Glutamatergic neuron (in vitro differentiated cells): ENCODE measurements at places on chromosomes 12 and 14.

- DNase-seq: peak; percentile 82
These were observed 5.4 kb downstream of the C1QL4 start for GRCh38 chr12:49331380-49332222.

DNA sequence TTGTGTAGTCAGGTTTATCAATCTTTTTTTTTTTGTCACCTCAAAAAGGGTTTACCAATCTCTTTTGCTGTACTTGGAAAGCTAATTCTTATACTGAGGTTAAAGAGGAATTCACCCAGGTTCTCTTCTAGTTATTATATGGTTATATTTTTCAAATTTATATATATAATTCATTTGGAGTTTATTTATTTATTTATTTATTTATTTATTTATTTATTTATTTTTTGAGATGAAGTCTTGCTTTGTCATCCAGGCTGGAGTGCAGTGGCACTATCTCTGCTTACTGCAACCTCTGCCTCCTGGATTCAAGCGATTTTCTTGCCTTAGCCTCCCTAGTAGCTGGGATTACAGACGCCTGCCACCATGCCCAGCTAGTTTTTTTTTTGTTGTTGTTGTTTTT lies 73.8 kb downstream of the GPR135 start:
- DNase-seq: no peak

- no peak for DNase-seq
These were observed 32.0 kb downstream of the SSH1 start for GRCh38 chr12:108825201-108825950.

DNA sequence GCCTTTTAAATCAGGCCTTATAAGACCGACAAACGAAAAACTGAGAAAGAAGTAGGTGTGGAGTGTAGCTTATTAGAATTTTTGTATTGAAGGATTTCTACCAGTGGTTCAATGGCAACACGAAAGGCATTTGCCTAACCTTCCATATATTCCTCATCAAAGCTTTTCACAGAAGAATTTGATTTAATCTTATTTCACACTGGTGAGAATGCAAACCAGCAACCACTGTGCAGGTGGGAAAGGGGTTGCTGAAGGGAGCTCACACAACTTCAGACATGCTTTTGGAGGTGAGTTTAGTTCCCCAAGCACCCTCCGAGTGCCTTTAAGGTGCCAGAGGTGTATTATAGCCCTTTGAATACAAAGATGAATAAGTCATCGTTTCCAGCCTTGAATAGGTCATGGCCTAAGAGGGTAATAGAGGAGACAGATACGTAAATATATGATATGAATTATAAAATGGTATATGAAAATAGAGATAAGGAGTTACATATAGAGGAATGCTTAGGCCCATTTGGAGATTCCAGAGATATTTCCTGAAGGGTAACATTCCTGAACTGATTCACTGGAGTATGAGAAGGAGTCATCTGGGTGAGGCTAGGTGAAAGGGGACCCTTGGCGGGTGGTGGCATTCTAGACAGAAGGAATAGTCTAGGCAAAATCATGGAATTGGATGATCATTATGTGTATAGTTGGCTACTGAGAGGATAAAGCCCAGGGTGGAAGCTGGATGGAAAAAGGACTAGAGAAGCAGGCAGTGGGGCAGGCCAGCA lies 6.4 kb downstream of the ERP27 start:
- no peak for DNase-seq

- no peak for DNase-seq
These were observed 2.1 kb downstream of the DNAJC22 start for GRCh38 chr12:49348781-49349180.

GRCh38 chr14:42374332-42374731 lies 767.7 kb downstream of the LRFN5 start:
- DNase-seq: no peak

GRCh38 chr14:35959835-35960234 lies 133.7 kb downstream of the BRMS1L start:
- no peak for DNase-seq

GRCh38 chr14:36555998-36556743 lies 26.2 kb downstream of the NKX2-8 start:
- DNase-seq: no peak

GRCh38 chr14:39991041-39991440 lies 558.8 kb upstream of the FBXO33 start:
- no peak for DNase-seq

DNA sequence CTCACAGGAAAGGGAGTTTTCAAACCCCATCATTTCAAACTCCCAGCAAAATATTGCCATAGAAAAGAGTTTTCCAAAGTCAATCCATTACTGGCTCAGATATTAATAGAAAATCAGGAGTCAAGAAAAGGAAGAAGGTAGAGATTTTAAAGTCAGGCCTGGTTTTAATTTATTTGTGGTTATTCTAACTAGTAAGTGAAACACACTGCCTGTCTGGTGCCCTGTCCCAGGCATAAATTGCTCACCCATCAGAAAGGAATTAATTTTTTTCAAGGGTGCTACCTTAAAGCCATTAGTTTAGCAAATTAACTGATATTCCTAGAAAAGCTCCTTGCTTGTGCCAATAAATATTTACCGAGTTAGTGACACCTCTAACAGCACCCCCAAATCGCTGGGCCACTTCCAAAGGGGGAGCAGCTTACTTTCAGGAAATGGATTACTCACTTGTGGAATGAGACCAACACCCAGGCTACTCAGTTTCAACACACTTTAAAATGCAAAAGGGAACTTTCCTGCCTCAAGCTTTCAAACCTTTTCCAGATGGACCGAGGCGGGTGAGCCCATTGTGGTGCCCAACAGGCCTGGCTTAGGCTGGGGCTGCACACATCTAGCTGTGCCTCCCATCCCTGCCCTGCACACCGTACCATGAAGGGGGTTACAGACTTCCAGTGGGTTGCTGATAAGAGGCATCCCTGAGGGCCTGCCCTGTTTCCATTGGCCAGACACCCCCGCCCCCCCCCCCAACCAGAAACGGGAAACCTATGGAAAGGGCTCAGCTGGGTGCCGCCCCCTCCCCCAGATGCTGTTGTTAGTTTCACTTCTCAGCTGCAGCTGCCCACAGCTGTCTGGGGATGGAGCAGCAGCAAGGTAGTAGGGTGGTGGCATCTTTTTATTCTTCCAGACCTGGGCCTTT lies 117.2 kb downstream of the SAMD4A start:
- no peak for DNase-seq

DNA sequence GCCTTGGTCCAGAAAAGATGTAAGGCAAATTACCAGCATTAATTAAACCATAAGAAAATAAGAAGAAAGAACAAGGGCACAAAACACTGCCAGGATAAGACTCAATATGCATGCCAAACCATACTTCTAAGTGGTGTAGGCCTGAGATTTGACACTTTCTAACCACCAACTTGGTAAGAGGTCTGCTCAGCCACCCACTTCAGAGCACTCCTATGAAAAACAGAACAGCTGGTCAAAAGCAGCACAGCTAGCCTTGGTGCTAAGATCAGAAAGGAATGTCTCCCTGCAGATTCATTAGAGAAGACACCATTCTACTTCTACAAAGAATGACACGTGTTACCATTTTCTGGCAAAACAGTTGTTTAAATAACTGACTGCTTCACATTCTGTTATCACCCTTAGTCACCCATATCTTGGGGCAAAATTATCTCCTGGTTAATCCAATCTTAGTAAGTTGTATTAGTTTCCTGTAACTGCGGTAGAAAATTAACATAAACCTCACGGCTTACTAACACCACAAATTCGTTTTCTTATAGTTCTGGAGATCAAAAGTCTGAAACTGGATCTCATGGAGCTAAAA lies 13.2 kb downstream of the RPS6KA5 start:
- no peak for DNase-seq

DNA sequence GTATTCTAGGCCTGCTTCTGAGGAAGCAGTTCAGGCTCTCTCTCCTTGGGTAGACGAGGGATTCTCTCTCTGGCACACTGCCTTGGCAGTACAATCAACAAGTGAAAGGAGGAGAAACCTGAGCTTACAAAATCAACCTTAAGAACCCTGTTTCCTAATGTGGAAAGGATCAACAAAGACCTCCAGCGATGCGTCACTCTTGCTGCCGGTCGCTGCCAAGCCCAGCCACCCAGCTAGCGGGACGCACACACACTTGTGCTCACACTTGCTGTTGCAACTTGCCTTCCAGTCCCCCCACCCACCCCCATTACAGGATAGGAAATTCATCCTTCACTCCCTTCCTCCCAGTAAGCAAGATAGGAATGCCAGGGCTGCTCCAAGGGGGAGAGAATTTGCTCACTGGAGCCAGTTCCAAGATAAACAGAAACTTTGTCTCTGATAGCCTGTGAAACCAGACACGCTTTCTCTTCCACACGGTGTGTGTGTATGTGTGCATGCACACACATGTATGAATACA lies 144.3 kb downstream of the BCL11B start:
- DNase-seq: no peak

DNA sequence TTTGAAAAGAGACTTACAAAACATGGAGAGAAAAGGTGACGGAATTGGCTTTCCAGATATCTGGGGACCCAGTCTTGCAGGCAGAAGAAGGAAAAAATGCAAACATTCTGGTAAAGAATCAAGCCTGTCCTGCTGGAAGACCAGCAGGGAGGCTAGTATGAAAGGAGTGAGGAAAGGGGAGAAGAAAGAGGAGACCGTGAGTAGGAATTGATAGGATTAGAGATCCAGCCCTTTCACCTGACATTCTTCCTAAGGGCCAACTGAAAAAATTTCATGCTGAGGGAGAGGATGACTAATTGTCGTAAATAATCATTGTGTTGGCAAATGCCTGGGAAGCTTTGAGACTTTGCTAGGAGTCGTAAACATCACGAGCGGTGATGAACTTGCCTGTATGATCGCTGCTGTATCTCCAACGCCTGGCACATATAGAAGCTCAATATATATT lies 12.1 kb downstream of the BHLHE41 start:
- DNase-seq: no peak

GRCh38 chr12:52884526-52885293 lies 20.2 kb downstream of the KRT8 start:
- peak; percentile 91 for DNase-seq

DNA sequence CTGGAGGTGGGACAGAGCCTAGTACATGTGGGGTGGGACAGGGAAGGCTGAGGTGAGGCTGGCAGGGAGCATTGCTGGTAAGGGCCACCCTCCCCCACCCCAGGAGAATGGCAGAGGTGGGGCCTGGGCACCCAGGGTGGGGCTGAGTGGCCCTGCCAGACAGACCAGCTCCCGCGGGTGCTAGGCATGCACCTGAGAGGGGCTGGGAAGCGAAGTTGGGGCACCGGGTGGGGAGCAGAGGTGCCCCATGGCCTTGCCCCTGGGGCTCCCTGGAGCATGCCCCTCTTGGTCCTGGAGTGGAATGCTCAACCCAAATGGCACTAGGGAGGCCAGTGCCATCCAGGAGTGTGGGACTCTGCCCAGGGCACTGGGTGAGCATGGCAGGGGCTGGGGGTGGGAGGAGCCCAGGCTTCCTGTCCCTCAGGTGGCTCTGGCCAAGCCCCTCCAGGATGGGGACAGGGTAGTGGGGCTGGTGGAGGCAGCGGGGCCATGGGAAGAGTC lies 1.3 kb downstream of the TNFAIP2 start:
- no peak for DNase-seq

DNA sequence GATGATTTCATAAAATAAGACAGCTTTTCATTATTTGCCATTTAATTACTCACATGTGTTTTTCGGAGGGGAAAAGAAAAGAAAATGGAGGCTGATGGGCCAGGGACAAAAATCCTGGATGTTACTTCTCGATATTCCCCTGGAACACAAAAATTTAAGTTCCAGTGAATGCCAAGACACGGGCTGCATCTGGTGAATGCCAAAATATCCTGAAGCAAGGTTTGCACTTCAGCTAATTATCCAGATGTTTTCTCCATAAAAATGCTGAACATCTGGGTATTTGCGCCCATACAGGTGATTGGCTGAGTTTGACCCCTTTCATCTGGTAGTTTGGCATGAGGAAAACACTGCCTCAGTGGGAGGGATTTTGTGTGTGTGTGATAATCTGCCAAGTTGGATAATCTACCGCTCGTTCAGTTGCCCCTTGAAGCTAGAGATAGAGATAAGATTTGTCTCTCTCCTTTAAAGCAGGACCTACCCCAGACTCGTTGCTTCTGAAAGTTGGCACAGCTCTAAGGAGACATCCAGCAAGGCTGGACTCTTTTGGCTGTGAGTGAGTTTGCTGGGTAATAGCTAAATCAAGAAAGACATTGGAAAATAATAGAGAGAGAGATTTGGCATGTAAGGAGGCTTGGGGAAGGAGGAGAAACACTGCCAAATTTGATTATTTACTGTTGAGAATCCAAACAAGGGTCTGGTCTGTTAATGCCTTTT lies 390.0 kb downstream of the EGLN3 start:
- DNase-seq: no peak

- DNase-seq: no peak
These were observed 57.6 kb upstream of the BEGAIN start for GRCh38 chr14:100644784-100645183.

GRCh38 chr14:71703477-71703876 lies 228.8 kb upstream of the RGS6 start:
- no peak for DNase-seq
